NCI-H524 treated with DMSO at 0.1 percent for 48 hours (cell line): ENCODE measurements at places on chromosomes 2 and 18.

GRCh38 chr18:51017140-51017879 is 12.7 kb upstream of the SMAD4 start:
- no peak for DNase-seq

- no peak for DNase-seq
Observed at GRCh38 chr2:20623241-20623640, 27.7 kb downstream of the HS1BP3 start.

DNA sequence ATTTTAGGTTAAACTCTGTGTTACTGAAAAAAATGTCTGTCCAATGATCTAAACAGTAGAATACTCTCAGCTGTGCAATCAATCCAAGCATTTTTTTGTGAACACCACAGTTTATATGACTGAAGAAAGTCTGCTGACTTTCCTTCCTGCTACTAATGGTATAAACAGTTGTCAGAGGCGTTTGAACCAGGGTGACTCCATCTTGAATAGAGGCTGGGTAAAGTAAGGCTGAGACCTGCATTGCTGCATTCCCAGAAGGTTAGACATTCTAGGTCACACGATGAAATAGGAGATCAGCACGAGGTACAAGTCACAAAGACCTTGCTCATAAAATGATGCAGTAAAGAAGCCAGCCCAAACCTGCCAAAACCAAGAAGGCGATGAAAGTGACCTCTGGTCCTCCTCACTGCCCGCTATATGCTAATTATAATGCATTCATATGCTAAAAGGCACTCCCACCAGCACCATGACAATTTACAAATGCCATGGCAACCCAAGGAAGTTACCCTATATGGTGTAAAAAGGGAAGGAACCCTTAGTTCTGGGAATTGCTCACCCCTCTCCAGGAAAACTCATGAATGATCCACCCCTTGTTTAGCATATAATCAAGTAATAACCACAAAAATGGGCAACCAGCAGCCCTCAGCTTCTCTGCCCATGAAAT is 31.3 kb downstream of the POU3F3 start:
- no peak for DNase-seq

- peak; percentile 62 for DNase-seq
Observed at GRCh38 chr2:237558961-237559641, 7.3 kb upstream of the PRLH start.

- no peak for DNase-seq
Observed at GRCh38 chr2:133424876-133425275, 143.4 kb downstream of the NCKAP5 start.

DNA sequence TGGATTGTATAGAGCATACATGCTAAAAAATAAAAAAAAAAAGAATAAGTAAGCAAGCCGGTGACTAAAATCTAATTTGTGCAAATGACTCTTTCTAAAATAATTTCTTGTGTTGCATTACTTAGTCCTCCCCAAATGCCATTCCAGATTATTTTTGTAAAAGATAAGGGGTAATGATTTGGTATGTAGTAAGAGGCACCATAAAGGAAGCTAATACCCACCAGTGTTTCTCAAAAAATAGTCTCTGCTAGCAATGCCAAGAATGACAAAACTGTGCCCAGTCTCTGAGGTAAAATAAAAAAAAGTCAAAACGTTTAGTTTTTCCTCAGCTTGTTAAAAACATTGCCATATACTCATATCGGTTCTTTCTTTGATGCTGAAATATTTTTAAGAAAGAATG is 2.7 kb downstream of the METTL5 start:
- DNase-seq, result no peak

- DNase-seq, result no peak
Observed at GRCh38 chr2:24080701-24081100, 3.9 kb downstream of the TP53I3 start.

GRCh38 chr2:144350151-144350802 is 169.6 kb downstream of the ZEB2 start:
- no peak for DNase-seq

GRCh38 chr2:55146263-55146662 is 85.8 kb downstream of the CLHC1 start:
- no peak for DNase-seq

- no peak for DNase-seq
Observed at GRCh38 chr2:197821550-197822289, 17.3 kb downstream of the PLCL1 start.

DNA sequence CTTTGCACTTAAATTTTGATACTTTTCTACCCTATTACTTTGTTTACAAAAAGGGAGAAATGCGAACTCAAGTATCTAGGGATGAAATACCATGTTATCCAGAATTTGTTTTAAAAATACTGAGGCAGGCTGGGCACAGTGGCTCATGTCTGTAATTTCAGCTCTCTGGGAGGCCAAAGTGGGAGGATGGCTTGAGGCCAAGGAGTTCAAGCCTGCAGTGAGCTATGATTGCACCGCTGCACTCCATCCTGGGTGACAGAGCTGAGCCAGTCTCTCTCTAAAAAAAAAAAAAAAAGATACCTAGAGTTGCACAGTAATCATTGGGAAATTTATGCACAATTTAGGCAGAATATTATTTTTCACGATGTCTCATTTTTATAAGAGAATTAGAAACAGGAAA is 12.4 kb upstream of the VAPA start:
- DNase-seq, result no peak

DNA sequence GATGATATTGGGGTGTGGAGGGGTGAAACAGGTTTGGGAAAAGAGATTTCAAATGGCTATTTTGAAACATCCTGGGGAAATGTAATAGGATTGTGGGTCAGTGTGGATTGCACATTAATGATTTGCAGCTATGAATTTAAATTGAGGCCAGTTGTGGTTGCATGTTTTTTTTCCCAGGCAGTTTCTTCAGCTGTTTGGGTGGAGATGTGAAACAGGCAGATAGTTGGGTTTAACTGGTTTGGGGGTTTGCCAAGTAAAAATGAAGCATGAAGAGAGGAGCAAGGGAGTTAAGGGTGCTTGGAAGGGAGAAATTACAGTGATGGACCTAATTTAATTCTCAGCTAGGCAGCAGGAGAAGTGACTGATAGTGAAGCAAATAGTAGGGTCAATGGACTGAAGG is 16.8 kb downstream of the GPD2 start:
- DNase-seq, result no peak

GRCh38 chr2:144675731-144676130 is 155.8 kb upstream of the ZEB2 start:
- no peak for DNase-seq

GRCh38 chr2:102790091-102790455 is 28.2 kb downstream of the TMEM182 start:
- DNase-seq, result peak; percentile 53

- peak; percentile 34 for DNase-seq
Observed at GRCh38 chr2:159035790-159036411, 67.5 kb downstream of the TANC1 start.

DNA sequence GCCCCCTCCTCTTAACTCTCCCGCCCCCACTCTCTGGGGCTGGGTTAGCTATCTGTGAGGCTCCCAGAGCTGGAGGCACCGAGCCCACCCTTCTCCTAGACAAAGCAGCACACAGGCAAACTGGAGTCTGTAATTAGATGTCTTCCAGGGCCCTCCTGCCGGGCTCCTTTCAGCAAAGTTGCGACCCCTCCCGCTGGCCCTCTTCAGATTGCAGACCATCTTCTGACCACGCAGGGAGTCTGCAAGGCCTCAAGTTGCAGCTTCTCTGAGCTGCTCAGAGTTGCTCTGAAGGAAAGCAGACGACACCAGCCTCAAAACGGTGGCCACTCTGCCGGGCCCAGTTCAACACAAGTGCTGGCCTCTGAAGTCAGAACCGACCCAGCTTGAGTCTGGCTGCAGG is 228.4 kb upstream of the COPS8 start:
- no peak for DNase-seq

DNA sequence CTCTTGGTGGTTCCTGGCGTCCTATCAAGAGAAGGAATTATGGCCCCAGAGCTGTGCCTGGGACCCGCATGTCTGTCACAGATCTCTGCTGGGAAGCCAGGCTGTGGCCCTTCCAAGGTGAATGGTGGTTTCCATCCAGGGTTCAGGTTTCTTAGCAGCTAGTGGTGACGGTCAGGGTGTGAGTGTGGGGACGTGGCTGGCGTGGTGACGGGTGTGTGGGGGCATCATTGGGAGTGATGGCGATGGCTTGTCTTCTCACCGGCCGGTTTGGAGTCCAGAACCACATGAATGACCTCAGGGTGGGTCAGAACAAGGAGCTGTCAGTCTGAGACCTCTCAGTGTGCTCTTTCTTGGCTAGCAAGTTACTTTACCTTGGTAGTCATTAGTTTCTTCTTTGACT is 52.6 kb downstream of the AGAP1 start:
- DNase-seq, result no peak

DNA sequence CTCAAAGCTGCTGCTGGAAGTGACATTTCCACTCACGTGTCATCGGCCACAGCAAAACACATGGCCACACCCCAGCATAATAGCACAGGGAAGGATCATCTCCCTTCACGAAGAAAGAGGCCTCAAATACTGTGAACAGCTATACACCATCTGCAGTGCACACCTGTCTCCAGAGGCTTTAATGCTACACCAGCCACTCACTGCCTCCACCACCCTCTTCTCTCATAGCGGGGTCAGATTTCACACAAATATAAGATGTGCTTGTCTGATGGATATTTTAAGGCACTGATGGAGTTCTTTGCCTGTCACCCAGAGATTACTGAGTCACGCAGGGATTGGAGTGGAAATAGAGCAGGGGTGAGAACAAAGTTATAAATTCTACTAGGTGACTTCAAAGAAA is 374.0 kb downstream of the ZNF516 start:
- peak; percentile 84 for DNase-seq

- no peak for DNase-seq
Observed at GRCh38 chr2:237486819-237487448, at the start of gene MLPH. Gene MLPH, plus strand, starts transcription at chr2:237487251. Its CDS starts 6,176 bp downstream, at chr2:237493427.

DNA sequence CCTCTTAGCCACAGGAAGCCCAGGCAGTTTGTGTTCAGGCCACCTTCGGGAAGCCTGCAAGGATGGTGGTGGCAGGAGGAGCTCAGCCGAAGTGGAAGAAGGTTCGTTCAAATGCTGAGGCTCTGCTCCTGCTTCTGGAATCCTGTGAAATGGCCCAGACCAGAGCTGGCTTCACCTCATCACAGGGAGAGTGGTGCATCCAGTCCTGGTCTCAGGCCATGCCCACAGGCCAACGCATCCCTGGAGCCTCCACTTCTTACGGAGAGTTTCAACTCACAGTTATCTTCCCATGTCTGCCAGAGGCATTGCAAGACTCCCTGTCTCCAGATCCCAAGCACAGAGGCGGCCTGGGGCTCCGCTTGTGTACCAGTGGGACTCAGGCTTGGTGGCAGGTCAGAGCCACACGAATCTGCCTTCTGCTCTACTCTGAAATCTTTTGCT is 82.3 kb downstream of the NDUFA10 start:
- DNase-seq, result no peak

- no peak for DNase-seq
Observed at GRCh38 chr18:44117821-44118220, 562.9 kb upstream of the SETBP1 start.

- DNase-seq, result no peak
Observed at GRCh38 chr2:64108666-64109241, 35.5 kb downstream of the PELI1 start.

DNA sequence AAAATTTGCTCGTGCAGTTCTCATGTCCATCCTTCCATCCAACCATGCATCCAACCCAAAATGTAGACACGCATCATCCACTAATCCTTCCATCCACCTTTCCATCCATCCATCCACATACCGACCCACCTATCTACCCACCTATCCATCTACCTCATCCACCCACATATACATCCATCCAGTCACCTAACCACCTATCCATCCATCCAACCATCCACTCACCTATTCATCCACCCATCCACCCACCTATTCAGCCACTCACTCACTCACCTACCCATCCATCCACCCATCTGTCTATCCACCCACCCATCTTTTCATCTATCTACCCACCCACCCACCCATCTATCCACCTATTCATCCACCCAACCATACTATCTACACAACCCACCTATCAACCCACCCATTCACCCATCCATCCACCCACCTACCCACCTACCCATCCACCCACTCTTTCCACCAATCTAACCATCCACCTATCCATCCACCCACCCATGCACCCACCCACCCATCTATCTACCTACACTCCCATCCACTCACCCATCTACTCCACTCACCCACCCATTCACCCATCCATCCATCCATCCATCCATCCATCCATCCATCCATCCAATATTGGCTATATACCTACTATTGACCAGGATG is 94.3 kb downstream of the VAPA start:
- no peak for DNase-seq

DNA sequence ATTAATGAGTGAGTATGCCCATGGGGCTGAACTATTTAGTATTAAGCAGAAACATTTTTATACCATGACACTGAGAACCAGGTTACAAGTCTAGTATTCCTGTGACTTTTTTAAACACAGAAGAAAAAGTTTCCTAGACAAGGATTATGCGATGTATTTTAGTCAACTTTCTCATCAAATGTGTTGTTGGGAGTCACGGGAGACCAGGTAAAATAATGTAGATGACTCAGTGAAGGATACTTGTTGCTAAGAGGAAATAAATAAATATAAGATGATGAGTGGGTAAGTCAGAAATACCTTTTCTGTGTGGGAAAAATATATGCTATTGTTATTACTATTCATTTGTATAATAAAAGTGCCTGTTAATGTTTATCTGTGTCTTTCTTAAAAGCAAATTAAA is 23.4 kb downstream of the MBD5 start:
- no peak for DNase-seq

- DNase-seq, result no peak
Observed at GRCh38 chr2:50752237-50752636, 279.7 kb downstream of the NRXN1 start.

DNA sequence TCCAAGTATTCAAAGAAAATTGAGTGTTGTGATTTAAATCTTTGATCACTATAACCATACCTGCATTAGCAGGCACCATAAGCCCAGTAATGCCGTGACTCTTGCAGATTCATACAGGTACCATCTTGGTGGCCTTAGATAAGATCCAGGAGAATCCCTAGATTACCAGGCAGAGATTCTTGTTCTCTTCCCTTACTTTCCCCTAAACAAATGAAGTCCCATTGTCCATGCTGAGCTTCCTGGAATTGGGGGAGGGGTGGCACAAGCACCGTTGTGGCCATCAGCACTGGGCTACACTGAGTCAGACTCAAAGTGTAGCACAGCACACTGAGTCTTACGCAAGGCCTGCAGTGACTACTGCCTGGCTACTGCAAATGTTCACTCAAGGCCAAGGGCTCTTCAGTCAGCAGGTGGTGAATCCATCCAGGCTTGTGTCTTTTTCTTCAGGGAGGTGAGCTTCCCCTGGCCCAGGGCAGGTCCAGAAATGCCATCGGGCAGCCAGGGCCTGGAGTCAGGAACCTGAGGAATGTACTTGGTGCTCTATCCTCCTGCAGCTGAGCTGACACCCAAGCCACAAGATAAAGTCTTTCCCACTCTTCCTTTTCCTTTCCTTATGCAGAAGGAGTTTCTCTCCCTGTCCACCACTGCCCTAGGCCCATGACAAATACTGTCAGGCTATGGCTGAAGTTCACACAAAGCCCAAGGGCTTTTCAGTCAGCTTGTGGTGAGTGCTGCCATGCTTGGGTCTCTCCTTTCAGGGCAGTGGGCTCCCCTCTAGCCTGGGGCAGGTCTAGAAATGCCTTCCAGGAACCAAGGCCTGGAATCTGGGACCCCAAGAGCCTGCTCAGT is 52.6 kb downstream of the CD28 start:
- DNase-seq, result no peak

- no peak for DNase-seq
Observed at GRCh38 chr2:33467413-33467812, 9.0 kb upstream of the RASGRP3 start.

GRCh38 chr2:222782201-222782730 is 78.6 kb upstream of the ACSL3 start:
- DNase-seq, result no peak
